Spinal cord (tissue), 10 donors: ENCODE measurements at places on chromosomes 2 and 18. TPM values are rescaled to one million over a fixed set of nuclear protein-coding genes. Genes with fewer than 3 reads are reported as not detected.

CFAP210 gene
- total RNA-seq = 3.0 TPM

C1QL2 gene
- total RNA-seq = 0.20 TPM

NEB gene
- total RNA-seq = 8.5 TPM

RPRM gene
- total RNA-seq = 21.8 TPM

PRKAG3 gene
- 0.06 TPM for total RNA-seq

MTX2 gene
- total RNA-seq = 34.1 TPM

AMER3 gene
- 4.5 TPM for total RNA-seq

FSHR gene
- 0.17 TPM for total RNA-seq

KCNS3 gene
- 22.8 TPM for total RNA-seq

IL1A gene
- total RNA-seq = 0.55 TPM

ALPG gene
- total RNA-seq = not detected

CCDC85A gene
- 12.1 TPM for total RNA-seq

NPHP1 gene
- total RNA-seq = 16.8 TPM

TMEM198 gene
- total RNA-seq = 4.7 TPM

CD302 gene
- total RNA-seq = 21.9 TPM

NGEF gene
- 19.4 TPM for total RNA-seq

POTEC gene
- total RNA-seq = not detected

NT5C1B gene
- total RNA-seq = not detected

RNF103 gene
- total RNA-seq = 48.1 TPM

UGT1A3 gene
- total RNA-seq = not detected

PSMA8 gene
- 0.20 TPM for total RNA-seq

SALL3 gene
- 28.8 TPM for total RNA-seq

THSD7B gene
- 3.9 TPM for total RNA-seq

SKOR2 gene
- 0.55 TPM for total RNA-seq

CNDP1 gene
- 2.4 TPM for total RNA-seq

CPLX4 gene
- total RNA-seq = 0.20 TPM

ZNF892 gene
- 13.2 TPM for total RNA-seq

DPP10 gene
- 83.0 TPM for total RNA-seq

ELOA2 gene
- total RNA-seq = not detected

INHBB gene
- total RNA-seq = 2.0 TPM

CAB39 gene
- total RNA-seq = 119 TPM

SETBP1 gene
- 39.8 TPM for total RNA-seq

TTC27 gene
- total RNA-seq = 18.9 TPM

ADRA2B gene
- total RNA-seq = 0.88 TPM

GREB1 gene
- 14.4 TPM for total RNA-seq

MATN3 gene
- total RNA-seq = 3.5 TPM

C2orf15 gene
- 5.7 TPM for total RNA-seq

SNED1 gene
- total RNA-seq = 93.7 TPM

OSR1 gene
- total RNA-seq = 138 TPM

SLC4A1AP gene
- 32.3 TPM for total RNA-seq

FOXI3 gene
- 0.06 TPM for total RNA-seq

HOXD12 gene
- not detected for total RNA-seq

CYTIP gene
- total RNA-seq = 0.83 TPM

ASPRV1 gene
- total RNA-seq = 4.9 TPM

RAB17 gene
- total RNA-seq = 1.1 TPM

INSIG2 gene
- total RNA-seq = 32.2 TPM

LDLRAD4 gene
- total RNA-seq = 67.7 TPM

TMEM37 gene
- 3.4 TPM for total RNA-seq

TMEM247 gene
- total RNA-seq = not detected

MBD2 gene
- 22.5 TPM for total RNA-seq

C2orf76 gene
- 29.5 TPM for total RNA-seq

E2F6 gene
- total RNA-seq = 15.2 TPM

VWA3B gene
- 4.1 TPM for total RNA-seq

CTDSP1 gene
- 31.6 TPM for total RNA-seq

CHAC2 gene
- 2.2 TPM for total RNA-seq

PAX8 gene
- total RNA-seq = 3.7 TPM

NDUFS1 gene
- 181 TPM for total RNA-seq
